ENCODE measurements at places on chromosomes 1 and 21.

DNA sequence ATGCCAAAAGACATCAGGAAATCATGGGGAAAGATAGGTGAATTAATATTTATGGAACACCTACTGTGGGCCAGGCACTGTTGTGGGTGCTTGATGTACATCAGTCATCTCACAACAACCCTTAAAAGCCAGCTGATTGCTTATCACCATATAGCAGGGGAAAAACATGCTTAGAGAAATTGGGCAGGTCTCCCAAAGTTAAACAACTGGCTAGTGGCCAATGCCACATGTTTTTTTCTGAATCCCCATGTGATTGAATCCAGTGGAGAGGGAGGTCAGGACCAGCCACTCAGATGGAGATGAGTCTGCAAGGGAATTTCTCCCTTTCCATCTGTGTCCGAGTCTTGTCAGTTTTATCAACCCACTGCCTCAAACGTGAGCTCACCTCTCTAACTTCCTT lies 33.5 kb downstream of the UTP25 start:
- no peak overlapping the region for H3K4me3 ChIP-seq
- H3K27me3 ChIP-seq = peaks cover 16% of the 10 kb centered on the region
- DNase-seq = no peak
- H3K36me3 ChIP-seq = no peaks in the 10 kb centered on the region

DNA sequence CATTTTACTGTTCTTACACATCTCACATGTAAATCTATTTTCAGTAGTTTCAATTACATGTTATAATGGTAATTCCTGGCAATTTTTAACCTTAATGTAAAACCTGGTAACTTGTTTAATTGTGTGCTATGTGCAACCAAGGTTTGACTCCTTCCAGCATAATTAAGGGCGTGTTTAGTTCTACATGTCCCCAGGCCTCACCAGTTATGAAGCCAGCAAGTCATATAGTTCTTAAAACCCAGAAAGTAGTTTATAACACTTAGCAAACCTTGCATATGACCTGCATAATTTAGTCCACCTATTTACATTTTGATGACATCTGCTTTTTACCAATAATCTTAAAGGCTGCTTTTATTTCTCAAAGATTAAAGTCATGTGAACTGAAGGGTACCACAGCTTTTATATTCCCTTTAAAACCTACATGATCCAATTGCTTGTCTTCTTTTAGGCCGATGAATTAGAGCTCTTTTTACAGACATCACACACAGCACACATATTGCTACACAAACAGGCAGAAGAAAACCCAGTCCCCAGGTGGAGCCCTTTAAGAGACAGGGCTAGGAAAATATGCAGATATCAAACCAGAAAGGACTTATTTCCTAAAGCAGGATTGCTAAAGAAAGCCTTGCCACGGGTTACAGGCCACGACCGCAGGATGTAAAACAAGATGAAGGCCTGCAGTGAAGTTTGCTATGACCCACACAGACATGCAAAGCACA lies 23.2 kb upstream of the SYCP1 start:
- H3K27ac ChIP-seq = no peak overlapping the region
- H3K4me3 ChIP-seq = no peak overlapping the region
- H3K27me3 ChIP-seq = no peaks in the 10 kb centered on the region
- no peaks in the 10 kb centered on the region for H3K36me3 ChIP-seq

DNA sequence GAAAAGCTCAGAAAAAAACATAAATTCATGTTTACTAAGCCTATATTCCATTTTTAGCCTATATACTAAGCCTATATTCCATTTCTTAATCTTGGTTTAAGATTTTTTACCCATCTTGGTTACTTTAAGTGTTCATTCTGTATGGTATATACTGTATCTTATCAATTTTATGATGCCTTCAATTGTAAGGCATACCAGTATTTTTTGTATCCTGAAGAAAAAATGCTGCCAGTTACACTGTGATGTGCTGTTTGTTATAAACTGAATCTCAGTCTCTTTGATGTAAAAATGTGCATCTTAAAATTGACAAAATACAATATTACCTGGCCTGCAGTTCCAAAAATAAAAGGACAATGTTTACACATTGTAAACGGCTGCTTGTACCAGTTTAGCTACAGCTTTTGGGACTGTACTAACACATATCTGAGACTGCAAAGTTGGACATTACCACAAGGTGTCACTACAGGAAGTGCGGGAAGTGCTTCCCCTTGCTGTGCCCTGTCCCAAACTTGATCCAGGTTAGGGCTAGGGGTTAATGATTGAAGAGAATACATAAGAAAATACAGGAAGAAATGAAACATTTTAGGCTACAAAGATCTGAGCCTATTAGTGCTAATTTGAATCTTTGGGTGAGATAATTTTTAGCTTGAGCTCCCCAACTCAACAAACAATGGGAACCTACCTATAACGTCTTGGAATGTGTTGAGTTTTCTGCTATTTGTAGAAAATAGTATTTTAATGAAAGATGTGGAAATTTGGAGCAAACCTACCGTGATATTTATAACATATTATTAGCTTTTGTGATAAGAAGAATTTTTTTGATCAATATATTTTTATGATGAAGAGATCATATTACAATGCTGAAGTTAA lies 108.9 kb downstream of the LBR start:
- no peak for DNase-seq
- no peaks in the 10 kb centered on the region for H3K27me3 ChIP-seq
- no peaks in the 10 kb centered on the region for H3K4me1 ChIP-seq
- no peaks in the 10 kb centered on the region for H3K36me3 ChIP-seq

DNA sequence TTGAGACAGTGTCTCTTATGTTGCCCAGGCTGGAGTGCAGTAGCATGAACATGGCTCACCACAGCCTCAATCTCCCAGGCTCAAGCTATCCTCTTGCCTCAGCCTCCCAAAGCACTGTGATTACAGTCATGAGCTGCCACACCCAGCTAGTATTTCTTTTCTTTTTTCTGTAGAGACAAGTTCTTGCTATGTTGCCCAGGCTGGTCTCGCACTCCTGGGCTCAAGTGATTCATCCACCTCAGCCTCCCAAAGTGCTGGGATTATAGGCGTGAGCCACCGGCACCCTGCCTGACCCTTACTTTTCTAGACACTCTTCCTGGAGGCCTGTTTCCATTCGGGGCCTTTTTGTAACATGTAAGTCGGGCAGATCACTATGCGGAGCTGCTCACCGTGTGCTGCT lies 30.1 kb upstream of the SRP9 start:
- no peak for DNase-seq
- H3K27ac ChIP-seq = no peak overlapping the region
- H3K27me3 ChIP-seq = no peaks in the 10 kb centered on the region
- H3K36me3 ChIP-seq = no peaks in the 10 kb centered on the region
- no peak overlapping the region for H3K4me3 ChIP-seq

DNA sequence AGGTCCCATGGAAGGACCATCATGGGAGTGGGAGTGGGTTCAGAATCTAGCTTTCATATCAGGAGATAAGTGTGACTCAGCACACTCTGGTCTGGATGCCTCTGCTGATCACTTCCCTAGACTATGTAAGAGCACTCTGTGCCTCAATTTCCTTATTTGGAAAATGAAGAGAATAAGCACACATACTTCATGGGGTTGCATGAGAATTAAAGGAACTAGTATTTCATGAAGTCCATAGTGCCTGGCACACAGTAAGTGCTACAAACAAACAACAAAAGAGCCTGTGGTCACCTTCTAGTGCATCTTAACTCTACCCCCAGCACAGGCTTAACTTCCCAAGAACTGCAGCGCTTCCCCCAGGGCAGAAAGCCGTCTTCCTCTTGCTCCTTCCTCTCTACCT lies 9.6 kb upstream of the IL20 start:
- DNase-seq = no peak
- no peak overlapping the region for H3K4me3 ChIP-seq
- no peaks in the 10 kb centered on the region for H3K27me3 ChIP-seq
- no peaks in the 10 kb centered on the region for H3K4me1 ChIP-seq
- H3K36me3 ChIP-seq = no peaks in the 10 kb centered on the region

- H3K27me3 ChIP-seq = peaks cover 2% of the 10 kb centered on the region
- no peaks in the 10 kb centered on the region for H3K36me3 ChIP-seq
- DNase-seq = no peak
Observed at GRCh38 chr1:55427606-55428005, 212.4 kb upstream of the USP24 start.

- H3K36me3 ChIP-seq = peaks cover 4% of the 10 kb centered on the region
- H3K27ac ChIP-seq = no peak overlapping the region
- H3K27me3 ChIP-seq = peaks cover 4% of the 10 kb centered on the region
- H3K4me1 ChIP-seq = no peaks in the 10 kb centered on the region
- no peak overlapping the region for H3K4me3 ChIP-seq
Observed at GRCh38 chr1:148166558-148167492, 14.7 kb upstream of the NBPF11 start.

GRCh38 chr1:210477328-210477924 lies 148.7 kb downstream of the HHAT start:
- no peaks in the 10 kb centered on the region for H3K27me3 ChIP-seq
- no peak overlapping the region for H3K27ac ChIP-seq
- H3K4me3 ChIP-seq = no peak overlapping the region
- no peaks in the 10 kb centered on the region for H3K4me1 ChIP-seq
- DNase-seq = no peak
- H3K36me3 ChIP-seq = no peaks in the 10 kb centered on the region

DNA sequence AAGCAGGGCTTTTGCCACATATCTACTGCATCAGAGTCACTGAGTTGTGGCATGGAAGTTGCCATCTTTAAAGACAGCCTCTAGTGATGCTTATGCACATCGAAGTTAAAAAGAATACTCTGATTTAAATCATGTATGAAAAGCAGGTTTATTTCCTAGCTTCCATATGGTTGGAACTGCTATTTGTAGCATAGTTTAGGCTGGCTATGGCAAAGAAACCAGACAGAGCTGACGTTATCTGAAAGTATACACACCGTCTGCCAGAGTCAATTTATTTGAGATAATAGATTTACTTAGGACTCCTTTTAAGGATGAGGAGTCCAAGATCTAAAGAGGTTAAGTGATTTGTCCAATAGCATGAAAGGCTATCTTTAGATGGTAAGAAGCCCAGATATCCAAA lies 536.9 kb upstream of the ADGRL4 start:
- H3K36me3 ChIP-seq = no peaks in the 10 kb centered on the region
- H3K4me1 ChIP-seq = no peaks in the 10 kb centered on the region
- no peaks in the 10 kb centered on the region for H3K27me3 ChIP-seq
- no peak for DNase-seq

DNA sequence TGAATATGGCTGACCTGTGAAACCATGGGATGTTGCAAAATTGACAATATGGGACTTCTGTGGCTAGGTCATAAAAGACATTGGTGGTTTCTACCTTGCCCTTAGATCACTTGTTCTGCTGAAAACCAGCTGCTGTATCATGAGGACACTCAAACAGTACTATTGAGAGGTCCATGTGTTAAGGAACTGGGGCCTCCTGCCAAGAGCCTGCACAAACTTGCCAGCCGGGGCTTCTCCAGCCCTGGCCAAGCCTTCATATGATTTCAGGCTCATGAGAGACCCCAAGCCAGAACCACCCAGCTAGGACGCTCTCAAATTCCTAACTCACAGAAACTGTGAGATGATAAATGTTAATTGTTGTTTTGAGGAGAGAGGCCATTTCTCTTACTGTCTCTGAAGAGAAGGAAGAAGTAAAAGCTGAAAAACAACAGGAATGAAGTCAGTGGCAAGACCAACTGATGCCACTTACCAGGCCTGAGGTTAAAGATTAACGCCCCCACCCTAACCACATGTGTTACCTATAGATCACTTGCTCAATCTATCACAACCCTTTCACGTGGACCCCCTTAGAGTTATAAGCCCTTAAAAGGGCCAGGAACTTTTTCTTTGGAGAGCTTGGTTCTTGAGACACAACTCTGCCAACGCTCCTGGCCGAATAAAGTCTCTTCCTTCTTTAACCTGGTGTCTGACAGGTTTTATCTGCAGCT lies 3.9 kb upstream of the PITHD1 start:
- no peak for DNase-seq
- no peak overlapping the region for H3K27ac ChIP-seq
- peaks cover 8% of the 10 kb centered on the region for H3K4me1 ChIP-seq

GRCh38 chr1:78286686-78287085 lies 204.1 kb upstream of the PTGFR start:
- no peak overlapping the region for H3K27ac ChIP-seq
- DNase-seq = no peak
- H3K36me3 ChIP-seq = no peaks in the 10 kb centered on the region
- no peaks in the 10 kb centered on the region for H3K4me1 ChIP-seq
- H3K27me3 ChIP-seq = no peaks in the 10 kb centered on the region

DNA sequence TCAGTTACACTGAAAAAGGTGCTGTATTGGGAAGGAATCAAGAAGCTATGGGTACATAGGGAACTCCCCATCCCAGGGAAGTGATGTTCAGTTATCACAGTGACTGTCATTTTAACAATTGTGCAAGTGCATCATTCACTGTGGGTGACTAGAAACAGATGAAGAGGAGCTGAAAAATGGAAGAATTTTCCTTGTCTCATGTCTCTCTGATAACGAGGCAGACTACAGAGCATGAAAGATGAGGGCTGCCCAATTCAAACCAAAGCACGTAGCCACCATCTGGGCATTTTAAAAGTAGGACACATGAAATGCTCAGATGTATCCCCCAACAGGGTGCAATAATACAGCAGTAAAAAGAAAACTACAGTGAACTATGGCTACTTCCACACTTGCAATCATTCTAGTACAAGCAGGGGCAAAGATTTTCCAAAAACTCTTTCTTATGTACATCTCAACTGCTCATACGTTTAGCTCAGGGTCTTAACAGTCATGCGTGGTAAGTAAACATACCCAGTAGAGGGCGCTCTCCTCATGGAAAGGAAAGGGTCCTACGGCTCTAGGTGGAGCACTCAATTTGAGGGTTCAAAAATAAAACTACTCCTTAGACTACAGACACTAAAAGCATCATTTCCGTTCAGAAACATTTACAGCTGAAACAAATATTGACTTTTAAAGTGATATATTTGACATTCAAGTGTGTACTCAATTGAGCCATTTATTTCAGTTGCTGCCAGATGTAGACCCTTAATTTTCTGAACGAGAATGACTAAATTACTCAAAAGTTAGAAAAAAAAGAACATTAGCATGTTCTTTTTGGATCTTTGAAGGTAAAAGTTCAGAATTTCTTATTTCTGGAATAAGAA lies 143.2 kb downstream of the KCTD3 start:
- H3K4me3 ChIP-seq = no peak overlapping the region
- no peaks in the 10 kb centered on the region for H3K36me3 ChIP-seq
- DNase-seq = no peak
- no peak overlapping the region for H3K27ac ChIP-seq
- H3K27me3 ChIP-seq = no peaks in the 10 kb centered on the region
- no peaks in the 10 kb centered on the region for H3K4me1 ChIP-seq

DNA sequence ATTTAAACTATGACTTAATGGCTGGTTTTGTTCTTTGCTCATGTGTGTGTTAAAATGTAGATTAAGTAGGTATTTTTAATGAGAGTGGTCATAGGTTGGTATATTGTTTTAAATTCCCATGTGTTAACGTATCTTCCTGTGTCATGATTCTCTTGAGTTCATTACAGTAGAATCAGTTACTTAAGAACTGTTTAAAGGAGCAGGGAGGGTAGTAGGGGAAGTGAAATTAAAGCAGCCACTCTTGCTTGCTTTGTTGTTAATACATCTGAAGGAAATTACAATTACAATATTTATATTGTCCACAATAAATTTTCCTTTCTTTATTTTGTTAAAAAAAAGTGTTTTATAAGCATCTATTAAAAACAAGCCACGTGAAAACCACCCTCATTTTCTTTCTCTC lies 119.2 kb upstream of the KIAA1614 start:
- H3K4me3 ChIP-seq = no peak overlapping the region
- no peak overlapping the region for H3K27ac ChIP-seq
- no peaks in the 10 kb centered on the region for H3K27me3 ChIP-seq
- no peak for DNase-seq

GRCh38 chr1:150022357-150022756 lies 11.8 kb upstream of the OTUD7B start:
- no peak for DNase-seq
- no peaks in the 10 kb centered on the region for H3K4me1 ChIP-seq
